Right hindlimb (tissue), 1 donor: ENCODE measurements at places on chromosomes 5 and 9.

DNA sequence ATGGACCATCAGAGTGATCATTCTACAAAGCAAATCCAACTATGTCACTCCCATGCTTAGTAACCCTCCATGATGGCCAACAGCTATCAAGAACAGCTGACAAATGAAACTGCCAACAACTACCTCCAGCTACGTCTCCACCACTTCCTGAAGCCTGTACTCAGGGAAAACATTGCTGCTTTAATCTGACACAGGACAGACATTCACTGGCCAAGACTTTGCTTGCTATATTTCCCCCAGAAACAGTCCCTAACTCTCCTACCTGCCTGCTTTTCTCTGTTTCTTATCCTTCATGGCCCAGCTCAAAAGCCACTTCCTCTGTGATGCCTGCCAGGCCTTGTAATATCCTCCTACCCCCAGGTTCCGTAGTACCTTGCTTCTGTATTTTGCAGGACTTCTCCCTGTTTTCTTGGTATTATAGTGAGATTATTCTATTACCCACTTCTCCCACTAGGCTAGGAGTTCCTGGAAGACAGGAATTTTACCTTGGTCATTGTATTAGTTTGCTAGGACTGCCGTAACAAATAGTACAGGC, 14.7 kb upstream of the RAB14 start:
- no peak for DNase-seq

DNA sequence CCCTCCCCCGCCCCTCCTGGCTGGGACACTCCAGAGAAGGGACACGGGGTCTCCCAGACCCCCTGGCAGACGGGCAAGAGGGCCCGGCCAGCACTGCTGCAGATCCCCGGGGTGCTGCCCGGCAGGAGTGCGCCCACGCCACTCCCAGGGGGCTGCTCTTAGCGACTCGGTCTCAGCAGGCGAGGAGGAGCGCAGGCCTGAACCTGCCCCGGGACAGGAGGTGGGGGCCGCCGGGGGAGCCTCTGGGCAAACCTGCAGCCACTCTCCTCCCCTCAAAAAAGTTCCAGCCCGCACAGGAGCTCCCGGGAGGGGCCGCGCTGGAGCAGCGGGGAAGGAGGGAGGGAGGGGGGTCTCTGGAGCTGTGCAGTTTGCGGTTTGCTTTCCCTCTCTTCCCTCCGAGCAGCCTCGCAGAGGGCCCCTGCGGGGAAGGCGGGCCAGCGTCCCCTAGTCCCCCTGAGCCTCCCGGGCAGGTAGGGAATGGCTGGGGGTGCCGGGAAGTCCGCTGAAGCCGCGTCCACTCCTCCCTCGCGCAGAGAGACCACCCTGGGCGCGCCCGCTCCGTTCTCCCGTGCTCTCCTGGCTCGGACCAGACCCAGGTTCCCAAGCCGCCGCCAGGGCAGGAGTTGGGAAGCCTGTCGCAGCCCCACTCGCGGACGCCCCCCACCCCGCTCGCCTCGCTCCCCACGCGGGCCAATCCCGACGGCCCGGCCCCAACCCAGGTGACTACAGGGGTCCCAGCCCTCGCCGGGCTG, 44.2 kb downstream of the NACC2 start:
- DNase-seq: peak; percentile 49

- no peak for DNase-seq
Measured at GRCh38 chr5:82987188-82987587, 90.0 kb downstream of the TMEM167A start.

DNA sequence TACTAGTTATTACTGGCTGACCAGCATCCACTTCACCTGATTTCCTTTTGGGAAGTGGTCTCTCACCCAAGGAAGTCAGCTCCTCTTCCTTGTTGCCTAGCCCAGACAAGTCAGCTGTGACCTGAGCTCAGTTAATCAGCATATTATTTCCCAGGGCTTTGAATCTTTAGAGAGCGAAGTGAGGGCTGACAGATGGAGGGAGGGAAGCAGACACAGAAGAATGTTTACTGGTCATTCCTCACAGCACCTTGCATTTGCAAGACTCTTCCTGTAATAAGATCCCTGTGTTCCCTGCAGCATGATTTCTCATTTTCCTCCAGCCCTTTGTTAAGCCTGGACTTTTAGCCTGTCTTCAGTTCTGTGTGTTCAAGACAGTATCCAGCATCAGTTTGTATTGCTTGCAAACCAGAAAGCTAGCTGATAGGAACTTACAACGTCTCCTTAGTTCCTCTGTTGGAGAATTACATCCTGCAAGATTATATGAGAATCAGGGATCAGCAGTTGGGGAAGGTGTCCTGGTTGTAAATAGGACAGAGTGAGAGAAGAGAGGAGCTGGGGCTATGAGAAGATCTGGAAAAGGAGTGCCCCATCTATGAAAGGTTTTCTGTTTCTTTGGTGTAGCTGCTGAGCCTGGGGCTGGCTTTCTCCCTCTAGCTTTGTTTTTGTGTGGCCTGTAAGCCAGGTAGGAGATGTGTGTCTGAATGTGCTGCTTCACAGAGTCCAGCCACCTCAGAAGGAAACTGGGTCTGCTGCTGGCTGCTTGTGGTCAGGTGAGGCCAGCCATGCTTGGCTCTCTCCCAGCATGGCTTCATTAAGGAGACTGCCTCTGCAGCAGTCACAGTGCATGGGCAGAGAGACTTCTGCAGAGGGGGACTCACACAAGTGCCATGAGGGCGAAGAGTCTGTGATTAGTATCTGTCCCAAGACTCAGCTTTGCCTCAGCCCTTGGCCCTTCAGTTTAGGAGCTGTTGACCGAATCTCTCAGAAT, 50.3 kb downstream of the MAN2A1 start:
- no peak for DNase-seq

- no peak for DNase-seq
Measured at GRCh38 chr5:53782620-53783019, 222.2 kb downstream of the NDUFS4 start.

- DNase-seq: no peak
Measured at GRCh38 chr9:117074784-117075520, 339.9 kb downstream of the ASTN2 start.

- DNase-seq: no peak
Measured at GRCh38 chr5:103298607-103299188, 40.1 kb downstream of the MACIR start.

- no peak for DNase-seq
Measured at GRCh38 chr9:107931071-107931715, 441.6 kb upstream of the KLF4 start.

DNA sequence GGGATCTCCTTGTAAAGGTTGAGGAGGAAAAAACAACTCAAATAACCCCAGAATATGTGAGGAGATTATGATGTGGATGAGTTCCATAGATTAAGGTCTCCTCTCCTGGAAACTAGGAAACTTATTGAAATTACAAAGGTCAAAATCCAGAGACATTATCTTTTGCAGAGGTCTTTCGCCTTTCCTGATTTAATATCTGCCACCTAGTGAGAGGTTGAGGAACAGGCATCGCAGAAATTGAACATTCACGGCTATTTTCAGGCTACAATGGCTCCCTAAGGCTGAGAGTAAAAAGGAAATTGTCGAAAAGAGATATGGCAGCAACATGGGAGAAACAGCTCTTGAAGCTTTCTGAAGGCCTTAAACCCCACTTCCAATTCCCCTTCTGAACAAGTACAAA, 127.5 kb upstream of the PLCXD3 start:
- no peak for DNase-seq
